ENCODE measurements at places on chromosomes 7 and 10.

DNA sequence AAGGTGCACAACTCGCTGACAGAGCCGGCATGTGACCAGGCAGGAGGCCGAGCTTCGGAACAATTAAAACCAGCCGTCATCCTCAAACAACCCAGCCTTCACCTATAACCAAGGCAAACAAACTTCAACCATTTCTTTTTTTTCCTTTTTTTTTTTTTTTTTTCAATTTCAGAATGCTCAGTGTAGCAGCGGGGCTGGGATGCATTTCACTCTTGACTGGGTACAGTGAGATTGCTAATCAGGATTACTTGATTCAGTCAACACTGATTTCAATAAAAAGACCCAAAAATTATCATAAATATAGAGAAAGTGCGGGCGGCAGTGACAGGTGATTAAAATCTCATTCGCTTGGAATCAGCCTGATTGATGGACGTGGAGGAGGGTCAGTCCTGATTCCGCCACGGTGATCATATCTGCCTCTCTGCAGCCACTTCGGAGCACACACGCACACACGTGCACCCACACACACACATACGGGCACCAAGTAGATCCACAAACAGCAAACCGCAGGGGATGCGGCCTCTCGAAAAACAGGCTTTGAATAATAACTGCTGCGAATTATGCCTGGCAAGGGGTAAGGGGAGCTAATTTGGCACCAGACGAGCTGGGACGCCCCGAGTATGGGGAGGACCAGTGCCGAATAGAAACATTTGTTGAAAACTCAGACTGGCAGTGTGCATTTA is 31.2 kb downstream of the EBF3 start:
- no peak for DNase-seq

GRCh38 chr10:29392376-29393021 is 103.6 kb downstream of the LYZL1 start:
- DNase-seq, result no peak

GRCh38 chr7:99447943-99448342 is 9.2 kb downstream of the CPSF4 start:
- no peak for DNase-seq

GRCh38 chr7:102875700-102876295 is 37.0 kb upstream of the LRRC17 start:
- no peak for DNase-seq

DNA sequence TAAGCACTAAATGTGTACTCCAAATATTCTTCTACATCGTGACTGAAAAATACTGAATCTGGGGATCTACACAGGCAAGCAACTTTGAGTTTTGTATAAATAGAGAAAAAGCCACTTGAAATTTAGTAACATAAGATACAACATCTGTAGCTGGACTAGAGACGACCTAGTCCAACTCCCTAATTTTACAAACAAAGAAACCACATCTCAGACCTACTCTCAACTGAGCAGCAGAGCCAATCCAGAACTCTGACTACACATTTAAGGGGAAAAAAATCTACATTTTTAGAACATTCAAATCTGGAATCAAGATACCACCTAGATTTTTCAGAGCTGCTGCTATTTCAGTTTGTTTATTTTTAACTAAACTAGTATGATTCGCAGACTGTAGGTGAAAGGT is 88.9 kb downstream of the CABCOCO1 start:
- DNase-seq, result no peak

DNA sequence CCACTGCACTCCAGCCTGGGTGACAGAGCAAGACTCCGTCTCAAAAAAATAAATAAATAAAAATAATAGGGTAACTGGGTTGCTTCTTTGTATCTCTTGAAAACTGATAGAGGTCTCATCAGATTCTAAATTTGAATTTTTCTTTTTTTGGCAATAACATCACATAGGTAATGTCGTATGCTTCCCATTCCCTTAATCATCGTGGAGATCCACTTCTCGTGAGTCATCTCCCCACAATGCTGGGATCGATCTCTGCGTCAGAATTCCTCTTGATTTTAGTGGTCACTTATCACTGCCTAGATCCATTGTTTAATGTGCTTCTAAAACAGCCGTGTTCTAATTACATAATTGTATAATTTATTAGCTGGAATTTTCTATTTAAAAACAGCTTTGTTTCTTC is 70.5 kb upstream of the DNAJB6 start:
- no peak for DNase-seq

DNA sequence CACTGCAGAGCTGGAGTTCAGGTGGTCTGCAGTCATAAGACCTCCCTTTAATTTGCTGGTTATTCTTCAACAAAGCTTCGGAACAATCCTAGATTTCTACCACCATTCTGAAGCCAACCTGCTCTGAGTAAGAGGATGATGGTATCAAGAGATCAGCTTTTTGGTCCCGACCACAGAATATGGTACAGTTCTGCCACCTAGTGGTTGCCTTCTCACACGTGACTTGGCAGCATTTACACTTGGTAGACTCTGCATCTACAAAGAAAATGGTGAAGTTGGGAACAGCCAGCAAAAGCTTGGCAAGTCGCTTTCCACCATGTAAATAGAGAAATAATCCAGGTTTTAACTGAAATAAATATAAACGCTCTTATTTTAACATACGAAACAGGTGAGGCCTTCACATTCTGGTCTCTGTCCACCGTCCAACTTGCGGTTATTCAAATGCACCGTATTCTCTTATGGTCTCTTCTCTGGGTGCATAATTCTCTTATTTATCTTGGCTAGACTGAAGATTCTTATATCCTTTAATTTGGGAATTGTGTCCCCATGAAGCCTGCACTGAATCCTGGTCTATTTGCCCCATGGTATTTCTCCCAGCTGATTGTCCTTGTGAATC is 173.9 kb upstream of the GRM3 start:
- DNase-seq, result no peak

GRCh38 chr7:101273206-101273605 is 28.3 kb upstream of the FIS1 start:
- DNase-seq, result no peak

GRCh38 chr7:85851571-85852193 is 664.8 kb upstream of the SEMA3D start:
- no peak for DNase-seq

DNA sequence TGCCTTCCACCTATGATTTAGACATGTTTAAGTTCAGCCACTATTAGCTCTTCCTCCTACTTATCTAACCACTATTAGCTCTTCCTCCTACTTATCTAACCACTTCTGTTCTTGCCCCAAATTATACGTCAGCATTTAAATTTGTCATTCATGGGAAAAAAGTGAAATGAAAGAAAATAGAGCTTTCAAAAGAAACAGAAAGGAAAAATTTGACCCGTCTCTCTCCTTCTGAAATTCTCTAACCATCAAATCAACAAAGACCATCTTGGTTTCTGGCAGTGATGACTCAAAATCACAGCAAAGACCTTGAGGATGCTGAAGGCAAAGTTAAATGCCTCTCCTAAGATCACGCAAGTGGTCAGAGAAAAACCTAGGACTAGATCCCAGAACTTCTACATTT is 2.6 kb downstream of the LIPA start:
- DNase-seq, result no peak

- no peak for DNase-seq
Observed at GRCh38 chr7:130959743-130960207, 225.8 kb upstream of the KLF14 start.

GRCh38 chr7:16046041-16046440 is 359.6 kb upstream of the MEOX2 start:
- no peak for DNase-seq

DNA sequence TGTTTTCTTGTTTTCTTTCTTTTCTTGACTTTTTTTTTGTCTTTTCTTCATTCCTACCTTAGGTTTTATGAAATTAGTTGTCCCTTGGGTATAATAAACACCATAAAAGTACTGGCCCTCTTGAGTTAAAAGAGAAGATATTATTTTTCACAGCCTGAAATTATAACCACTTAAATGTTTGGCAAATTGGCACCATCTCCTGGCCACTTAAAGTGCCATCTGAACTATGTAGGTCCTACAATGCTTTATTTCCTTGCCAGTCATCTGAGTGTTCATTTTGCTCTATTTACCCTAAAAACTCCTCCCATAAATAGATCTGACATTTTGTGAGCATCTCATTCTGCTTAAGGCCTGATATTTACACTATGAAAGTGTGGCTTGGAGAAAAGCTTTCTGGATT is 98.9 kb upstream of the PRKCQ start:
- DNase-seq, result no peak

- no peak for DNase-seq
Observed at GRCh38 chr10:77207182-77207827, 430.3 kb downstream of the KCNMA1 start.

DNA sequence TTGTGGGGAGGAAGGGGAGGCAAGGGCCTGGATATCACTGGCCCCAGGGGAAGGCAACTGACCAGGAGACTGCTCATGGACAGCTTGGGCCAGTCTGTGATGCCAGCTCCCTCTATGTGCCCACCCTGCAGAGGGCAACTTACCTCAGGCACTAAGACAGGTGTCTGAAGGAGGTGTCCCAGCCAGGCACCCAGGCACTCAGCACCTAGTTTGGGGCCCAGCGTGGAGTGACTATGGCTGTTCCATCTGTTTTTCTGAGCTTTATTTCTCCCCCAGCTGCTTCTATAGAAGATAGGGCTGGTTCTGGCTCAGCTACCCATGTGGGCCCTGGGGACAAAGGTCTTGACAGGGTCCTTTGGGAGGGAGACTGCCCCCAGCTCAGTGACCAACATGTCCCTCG is 150.6 kb upstream of the PCBD1 start:
- no peak for DNase-seq

DNA sequence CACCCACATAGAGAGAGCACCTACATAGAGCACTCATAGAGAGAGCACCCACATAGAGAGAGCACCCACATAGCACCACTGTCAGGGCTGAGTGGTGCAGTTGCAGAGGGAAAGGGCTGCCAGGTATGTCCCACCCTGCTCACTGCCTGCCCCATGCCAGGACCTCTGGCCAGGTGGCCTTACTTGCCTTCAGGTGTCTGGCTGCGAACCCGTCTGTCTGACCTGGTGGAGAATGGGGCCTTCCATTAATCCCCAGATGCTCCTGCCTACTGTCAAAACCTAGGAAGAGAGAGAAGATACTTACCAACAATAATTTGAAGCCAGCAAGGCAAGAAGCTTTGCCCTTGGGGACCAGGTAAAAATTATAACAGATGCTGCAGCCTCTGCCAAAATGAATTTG is 51.1 kb downstream of the INSIG1 start:
- DNase-seq, result no peak

GRCh38 chr10:55203319-55203718 is 402.3 kb upstream of the PCDH15 start:
- DNase-seq, result no peak

DNA sequence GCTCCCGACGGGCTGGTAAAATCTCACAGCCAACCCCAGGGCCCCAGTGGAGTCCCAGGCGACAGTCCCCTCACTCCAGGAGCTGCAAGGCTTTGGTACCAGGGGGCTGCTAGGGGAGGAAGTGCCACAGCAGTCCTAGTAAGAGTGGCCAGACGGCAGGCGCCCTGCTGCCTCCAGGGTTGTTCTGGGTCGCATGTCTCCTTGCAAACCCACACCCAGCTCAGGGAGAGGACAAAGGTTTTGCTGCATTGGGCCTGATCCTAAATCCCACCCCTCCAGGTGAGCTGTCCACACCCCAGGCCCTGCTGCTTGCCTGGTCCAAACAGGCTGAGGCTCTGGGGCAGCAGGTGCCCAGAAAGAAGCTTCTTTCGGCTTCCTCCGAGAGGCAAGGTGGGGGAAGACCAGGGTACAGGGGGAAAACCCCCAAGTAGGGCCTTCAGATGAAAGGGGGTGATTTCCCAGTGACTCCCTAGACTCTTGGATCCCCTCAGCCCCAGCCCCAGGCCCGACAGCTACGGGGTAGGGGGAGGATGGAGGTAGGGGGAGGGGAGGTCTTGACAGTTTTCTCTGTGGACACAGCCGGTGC is 4.2 kb upstream of the KCP start:
- DNase-seq, result no peak

DNA sequence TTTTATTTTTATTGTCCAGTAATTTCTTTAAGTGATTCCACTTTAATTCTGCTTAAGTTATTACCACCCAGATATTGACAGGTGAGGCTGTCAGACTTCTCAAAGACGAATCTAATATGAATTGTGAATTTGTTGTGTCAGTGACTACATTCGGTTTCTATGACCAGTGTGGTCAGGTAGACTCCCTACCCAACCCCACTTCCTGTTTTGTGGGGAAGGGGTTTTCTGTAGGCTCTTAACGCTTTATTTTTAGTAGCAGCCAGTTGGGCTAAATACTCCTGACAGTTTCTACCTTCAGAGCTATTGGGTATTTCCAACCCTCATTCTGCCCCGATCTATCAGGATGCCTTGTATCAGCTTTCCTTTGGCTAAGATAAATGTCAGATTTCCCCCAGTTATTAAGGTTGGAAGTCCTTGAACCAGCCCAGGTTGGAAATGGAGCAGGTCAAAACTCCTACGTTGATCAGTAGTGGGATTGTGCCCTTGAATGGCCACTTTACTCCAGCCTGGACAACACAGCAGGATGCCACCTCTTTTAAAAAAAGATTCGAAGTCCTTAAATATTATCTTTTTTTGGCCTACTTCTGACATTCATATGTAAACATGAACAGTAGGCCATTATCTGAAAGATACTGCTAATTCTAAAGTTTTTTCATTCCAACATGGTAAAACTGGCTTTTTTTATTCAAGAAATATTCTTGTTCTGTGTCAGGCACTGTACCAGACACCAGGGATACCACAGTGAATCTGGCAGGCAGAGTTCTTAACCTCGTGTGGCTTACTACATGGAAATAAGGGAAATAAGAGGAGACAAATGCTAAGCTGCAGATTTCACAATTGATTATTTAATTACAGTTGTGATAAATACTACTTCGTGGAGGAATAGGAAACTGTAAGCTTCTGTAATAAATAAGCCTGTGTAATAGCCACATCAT is 133.3 kb upstream of the SAMD8 start:
- no peak for DNase-seq

DNA sequence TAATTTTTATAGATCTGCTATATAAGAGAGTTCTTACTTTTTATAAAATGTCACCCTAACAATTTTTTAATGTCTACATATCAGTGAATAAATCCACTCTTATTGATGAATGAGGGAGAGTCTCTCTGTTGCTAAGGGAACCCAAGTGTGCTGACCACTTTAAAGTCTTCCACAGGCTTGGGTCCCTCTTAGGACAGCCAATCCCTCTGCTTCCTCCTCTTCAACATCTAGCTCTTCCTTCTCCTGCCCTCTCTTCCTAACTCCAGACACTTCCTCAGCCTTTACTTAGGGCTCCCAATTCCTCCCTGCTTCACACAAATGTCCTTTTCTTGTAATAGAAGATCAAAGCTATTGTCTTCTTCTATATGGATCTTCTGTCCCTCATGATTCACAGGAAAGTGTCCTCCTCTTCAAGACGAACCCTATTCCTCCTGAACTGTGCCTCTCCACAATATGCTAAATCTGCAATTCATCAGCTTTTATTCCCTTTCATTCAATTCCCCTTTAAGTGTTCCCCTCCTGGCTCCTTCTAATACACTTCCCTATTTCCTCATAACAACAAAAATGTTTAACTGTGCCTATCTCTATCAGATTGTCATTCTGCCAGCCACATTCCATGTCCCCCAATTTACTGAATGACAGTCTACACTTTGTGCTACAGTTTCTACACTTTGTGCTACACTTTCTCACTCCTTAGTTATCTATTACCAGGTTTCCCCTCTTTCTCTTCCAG is 37.7 kb downstream of the CDK6 start:
- no peak for DNase-seq

- DNase-seq, result no peak
Observed at GRCh38 chr7:66523409-66523808, 105.3 kb upstream of the KCTD7 start.
